ENCODE measurements at places on chromosomes 6 and 20.

- DNase-seq: no peak
Observed at GRCh38 chr6:101516578-101516977, 123.1 kb downstream of the GRIK2 start.

- no peak for DNase-seq
Observed at GRCh38 chr6:162681447-162681846, 46.1 kb downstream of the PRKN start.

DNA sequence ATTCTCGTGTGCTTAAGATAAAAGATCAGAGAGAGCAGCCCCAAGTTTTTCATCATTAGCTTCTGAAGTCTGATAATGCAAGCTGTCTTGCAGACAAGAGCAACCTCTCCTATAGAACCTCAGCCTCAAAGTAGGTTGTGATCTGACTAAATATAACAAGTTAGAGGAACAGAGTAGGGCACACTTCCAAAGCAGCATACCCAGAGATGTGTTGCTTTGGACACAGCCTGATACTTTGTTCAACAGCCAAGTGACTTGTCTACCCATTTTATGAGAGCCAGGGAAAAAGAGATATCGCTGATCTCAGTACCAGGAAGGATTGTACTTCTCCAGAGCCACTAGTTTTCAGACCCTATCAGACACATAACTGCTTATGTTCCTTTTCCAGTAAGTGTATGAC is 44.2 kb upstream of the OPRM1 start:
- no peak for DNase-seq

GRCh38 chr6:44109212-44109611 is 18.0 kb downstream of the MRPL14 start:
- DNase-seq: no peak

DNA sequence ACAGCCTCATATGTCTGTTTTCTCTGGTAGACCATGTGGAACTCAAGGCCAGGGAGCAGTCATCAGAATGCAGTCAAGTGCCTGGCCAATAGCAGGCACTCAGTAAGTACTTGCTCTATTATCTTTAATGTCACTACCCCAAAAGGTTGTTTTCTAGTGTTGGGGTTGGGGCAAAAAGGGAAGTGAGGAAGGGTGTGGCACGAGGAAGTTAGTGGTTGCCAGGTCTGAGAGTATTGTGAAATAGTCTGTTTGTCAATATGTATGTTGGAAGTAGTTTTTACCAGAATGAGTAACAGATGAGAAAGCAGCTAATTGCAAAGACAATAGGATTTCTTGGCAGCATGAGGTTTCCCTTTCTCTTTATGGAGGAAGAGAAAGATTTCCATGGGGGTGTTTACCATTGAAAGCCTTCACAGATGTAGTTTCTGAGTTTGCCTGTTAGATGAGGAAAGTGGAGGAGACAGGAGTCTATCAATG is 59.5 kb upstream of the ARMH2 start:
- no peak for DNase-seq

DNA sequence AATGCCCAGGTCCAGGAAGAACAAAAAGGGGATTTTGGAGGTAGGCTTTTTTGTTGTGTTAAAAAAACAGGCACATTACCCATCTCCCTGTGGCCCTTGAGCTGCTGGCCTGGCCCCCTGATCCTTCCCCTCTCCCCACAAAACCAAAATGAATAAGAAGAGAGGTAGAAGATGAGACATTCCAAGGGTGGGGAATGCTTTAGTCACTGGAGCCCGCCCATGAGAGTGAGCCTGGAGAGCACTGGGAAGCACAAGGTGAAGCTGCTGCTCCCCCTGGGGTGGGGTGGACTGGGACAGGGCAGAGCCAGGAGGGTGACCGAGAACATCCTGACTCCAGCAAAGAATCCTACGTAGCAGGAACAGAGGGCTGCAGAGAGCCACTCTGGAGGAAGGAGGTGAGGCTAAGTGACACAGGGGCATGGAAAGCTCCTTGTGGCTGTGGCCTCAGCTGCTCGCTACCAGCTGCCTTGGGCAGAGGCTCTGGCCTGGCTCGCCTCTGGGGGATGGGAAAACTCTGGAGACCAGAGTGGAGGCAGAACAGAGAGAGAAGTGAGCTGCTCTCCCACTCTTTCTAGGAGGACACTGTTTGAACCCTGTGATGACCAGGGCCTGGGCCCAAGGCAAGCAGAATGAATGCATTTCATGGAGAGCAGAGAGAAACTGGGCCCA is 48.3 kb downstream of the AKAP7 start:
- DNase-seq: no peak

DNA sequence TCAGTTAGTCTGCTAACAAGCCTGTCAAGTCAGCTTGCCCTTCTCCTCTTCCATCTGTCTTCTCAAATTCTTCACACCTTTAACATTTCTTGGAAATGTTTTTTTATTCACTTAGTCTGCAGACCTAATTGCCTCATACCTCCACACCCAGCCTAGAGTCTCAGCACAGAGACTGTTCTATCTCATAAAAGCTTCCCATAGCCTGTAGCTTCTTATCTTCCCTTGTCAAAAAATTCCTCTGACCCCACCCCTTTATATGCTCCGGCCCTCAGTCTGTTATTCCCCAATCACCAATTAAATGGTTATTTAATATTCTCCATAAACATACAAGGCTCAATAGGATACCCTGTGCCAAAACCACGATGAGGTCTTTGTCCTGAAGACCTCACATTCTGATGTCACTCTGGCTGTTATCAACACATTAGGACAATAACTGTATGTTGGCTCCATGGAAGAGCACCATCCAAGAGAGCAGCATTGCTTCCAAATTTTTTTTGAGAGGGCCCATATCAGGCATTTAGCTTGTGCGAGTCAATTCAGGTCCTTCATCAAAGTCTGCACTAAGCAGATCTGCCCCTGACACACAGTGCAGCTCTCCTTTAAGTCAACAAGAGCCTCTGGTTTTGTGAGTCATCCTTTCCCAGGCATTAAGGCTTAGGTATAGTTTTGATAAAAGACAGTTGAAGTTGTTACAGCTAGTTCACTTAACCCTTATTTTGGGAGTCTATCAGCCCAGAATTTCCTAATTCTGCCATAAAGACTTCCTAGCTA is 83.2 kb upstream of the TBX18 start:
- no peak for DNase-seq

DNA sequence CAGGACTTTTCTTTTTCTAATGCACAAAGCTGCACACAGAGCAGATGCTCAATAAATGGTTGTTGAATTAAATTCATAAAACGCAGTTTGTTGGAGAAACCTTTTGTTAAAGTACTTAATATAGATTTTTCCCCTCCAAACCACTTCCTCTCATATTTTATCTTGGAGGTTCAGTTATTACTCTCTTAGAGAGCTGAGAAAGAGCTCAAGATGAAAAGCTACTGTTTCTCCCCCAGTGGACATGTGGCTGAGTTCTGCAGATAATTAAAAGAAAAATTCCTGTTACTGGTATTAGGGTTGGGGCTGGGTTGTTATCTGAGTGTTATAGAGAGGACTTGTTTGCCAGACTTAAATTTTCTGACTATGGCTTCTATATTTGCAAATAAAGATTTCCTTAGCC is 294.0 kb downstream of the TBC1D7 start:
- DNase-seq: no peak

- DNase-seq: no peak
Observed at GRCh38 chr6:14547284-14547998, 429.9 kb downstream of the CD83 start.

DNA sequence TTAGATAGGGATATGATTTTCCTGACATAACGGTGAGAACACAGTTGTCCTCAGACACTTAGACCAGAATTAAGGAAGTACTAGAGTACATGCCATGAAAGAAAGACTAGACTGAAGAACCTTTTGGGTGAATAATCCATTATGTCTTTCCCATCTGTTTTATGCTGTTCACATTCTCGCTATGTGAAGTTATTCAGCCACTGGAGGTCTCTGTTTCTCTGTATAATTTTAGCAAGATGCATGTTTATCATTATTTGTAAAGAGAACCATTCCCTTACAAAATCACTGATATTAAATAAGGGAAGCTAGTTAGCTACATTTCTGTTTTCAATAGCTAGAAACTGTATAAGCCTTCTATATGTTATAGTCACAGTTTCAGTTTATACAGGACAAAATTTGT is 391.9 kb downstream of the CD109 start:
- no peak for DNase-seq

DNA sequence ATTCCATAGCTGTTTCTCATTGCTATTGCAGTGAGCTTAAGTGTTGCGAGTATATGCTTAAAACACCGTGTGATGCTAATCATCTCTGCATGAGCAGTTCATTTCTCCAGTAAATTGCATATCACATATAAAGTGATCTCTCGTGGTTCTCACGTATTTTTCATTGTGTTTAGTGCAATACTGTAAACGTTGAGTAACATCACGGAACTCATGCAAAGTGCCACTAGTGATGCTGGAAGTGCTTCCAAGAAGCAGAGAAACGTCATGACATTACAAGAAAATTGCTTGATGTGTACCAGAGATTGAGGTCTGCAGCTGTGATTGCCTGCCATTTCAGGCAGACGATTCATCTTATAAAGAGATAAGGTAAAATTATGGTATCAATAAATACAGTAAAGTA is 830.4 kb downstream of the GRIK2 start:
- no peak for DNase-seq

DNA sequence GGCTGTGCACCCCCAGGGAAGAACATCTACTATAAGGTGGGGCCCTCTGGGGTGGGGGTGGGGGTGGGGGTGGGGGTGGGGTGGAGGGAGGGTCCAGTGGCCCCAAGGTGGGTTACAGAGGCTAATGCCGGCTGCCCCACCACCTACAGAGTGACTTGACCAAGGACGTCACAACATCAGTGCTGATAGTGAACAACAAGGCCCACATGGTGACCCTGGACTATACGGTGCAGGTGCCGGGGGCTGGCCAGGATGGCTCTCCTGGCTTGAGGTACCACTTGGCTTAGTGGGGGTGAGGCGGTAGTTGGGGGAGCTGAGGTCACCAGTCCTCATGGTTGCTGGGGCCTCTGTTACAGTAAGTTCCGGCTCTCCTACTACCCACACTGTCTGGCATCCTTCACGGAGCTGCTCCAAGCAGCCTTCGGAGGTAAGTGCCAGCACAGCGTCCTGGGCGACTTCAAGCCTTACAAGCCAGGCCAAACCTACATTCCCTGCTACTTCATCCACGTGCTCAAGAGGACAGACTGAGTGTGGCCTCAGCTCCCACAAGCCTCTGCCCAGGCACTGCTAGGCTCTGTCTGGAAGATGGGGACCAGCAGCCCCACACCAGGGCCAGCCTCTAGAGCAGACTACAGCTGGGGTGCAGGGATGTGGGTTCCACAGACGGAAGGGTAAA is 2.8 kb downstream of the GNMT start:
- no peak for DNase-seq

GRCh38 chr20:23084845-23085365 is 1.2 kb downstream of the CD93 start:
- DNase-seq: no peak
